Choroid plexus epithelial cell (primary cell): ENCODE measurements at places on chromosomes 11 and 22.

GRCh38 chr11:92865352-92865751, 104.1 kb upstream of the MTNR1B start:
- no peak for DNase-seq

DNA sequence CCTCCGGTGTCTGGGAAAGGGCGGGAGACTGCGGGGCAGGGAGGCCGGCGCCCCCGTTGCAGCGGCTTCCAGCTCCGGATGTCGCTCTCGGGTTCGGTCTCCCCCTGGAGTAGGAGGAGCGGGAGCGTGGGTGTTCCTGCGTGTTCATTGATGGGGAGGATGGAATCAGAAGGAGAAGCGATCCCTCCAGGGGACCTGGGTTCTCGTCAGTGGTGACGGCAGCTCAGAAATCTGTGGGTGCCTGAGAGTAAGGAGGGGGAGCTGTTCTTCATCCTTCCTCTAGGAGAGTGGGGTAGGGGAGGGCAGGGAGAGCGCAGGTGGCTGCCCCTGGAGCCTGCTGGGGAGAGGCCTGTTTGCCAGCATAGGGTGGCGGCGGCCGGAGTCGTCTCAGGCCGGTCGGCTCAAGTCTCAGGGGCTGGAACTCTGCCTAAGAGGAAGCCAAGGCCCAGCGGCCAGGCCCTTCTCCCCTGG, 1.1 kb downstream of the UBASH3B start:
- no peak for DNase-seq

GRCh38 chr11:128451652-128452470, 135.5 kb downstream of the ETS1 start:
- DNase-seq, result peak; percentile 87

DNA sequence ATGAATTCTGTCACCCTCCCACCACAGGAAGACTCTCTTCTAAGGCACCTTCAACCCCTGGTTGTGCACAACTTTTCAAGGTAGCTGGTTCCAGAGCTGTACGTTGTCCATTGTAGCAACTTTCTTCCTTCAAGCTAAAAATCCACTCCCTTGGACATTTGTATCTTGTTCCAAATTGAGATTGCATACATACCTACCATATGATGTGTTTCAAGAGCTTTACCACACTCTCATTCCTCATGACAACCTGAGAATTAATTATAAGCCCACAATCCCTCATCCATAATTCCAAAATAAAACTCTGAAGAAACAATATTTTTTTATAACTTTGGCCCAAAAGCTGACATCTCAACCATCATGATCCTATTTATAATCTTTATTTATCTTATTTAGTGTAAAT, 3.0 kb downstream of the OR52W1 start:
- no peak for DNase-seq

GRCh38 chr11:36509201-36509639, 852 bp downstream of the TRAF6 start:
- peak; percentile 61 for DNase-seq

DNA sequence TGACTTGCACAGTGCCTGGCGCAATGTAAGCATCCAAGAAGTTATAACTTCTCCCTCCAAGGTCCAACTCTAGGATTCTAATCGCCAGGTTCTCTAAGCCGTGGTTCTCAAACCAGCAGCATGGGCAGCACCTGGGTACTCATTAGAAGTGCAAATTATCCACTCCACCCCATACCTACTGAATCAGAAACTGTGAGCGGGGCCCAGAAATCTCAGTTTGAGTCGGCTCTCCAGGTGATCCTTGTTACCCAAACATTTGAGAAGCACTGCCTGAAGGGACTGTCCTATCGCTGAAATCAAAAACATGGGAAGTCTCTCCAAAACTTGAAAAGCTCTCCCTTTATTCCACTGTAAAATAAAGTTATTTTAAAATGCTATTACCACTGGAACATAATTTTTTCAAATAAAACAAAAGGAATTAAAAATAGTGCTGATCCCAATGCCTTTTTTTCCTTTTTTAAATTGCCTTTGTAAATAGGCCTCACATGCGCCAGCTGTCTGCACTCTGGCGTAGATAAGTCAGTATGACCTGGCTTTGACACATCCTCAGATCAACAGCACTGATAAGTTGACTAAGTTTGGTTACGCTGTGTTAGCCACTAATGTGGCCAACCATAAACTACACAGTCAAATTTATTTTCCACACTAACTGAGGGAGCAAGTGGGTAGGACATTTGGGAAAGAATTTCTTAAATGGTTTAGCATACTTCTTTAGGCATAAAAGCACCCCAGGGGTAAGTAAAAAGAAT, 8.4 kb upstream of the CTR9 start:
- DNase-seq, result peak; percentile 45

DNA sequence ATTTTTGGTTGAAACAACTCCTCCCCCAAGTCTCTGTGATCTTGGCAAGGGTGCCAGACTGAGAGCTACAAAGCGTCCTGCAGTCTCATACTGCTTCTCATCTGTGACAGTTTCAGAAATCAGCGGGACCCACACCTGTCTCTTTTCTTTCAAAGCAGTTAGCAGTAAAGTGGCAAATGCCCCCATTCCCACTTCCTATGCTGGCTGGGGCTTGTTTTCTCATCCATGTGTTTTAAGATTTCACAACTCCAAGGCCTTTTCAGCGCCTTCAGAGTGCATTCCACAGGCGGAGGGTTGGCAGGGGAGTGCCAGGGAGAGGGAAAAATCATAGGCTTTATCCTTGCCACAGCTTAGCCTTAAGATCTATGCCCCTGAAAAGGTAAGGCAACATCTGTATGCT, 493.5 kb downstream of the OPCML start:
- DNase-seq, result no peak

DNA sequence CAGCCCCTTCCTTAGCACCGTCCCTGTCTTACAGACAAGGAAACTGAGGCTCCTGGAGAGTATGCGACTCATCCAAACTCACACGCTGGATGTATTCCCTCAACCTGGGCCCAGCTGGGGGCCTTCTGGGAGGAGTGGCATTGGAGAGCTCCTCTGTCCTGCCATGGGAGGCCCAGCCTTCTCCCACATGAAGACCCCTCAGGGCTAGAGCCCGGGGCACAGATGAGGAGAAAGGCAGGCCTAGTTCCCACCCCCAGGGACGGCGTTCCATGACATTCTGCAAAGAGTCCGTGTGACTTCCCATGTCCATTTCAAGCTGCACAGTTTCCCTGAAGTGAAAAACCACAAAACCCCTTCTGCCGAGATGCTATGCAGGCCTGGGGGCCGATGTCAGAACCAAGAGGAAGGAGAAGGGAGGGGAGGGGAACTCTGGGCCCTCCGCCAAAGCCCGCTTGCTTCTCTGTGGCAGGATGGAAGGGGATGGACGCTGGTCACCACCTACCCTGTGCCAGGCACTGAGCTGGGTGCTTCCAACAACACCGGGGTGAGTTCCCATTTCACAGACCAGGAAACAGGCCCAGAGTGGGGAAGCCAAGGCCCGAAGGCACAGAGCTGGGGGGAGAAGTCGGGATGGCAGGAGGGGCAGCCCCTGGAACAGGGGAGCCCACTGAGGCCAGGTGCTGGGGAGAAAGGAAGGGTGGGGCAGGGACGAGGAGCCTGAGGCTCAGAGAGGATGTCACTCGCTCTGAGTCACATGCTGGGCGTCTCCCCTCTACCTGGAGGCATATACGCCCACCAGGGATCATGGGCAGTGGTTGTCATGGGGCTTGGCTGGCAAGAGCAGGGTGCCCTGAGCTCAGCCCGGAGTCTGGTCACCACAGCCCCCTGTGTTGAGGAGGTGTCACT, 15.7 kb downstream of the RAC2 start:
- peak; percentile 86 for DNase-seq

GRCh38 chr11:113833151-113833550, 42.2 kb downstream of the USP28 start:
- DNase-seq, result no peak

DNA sequence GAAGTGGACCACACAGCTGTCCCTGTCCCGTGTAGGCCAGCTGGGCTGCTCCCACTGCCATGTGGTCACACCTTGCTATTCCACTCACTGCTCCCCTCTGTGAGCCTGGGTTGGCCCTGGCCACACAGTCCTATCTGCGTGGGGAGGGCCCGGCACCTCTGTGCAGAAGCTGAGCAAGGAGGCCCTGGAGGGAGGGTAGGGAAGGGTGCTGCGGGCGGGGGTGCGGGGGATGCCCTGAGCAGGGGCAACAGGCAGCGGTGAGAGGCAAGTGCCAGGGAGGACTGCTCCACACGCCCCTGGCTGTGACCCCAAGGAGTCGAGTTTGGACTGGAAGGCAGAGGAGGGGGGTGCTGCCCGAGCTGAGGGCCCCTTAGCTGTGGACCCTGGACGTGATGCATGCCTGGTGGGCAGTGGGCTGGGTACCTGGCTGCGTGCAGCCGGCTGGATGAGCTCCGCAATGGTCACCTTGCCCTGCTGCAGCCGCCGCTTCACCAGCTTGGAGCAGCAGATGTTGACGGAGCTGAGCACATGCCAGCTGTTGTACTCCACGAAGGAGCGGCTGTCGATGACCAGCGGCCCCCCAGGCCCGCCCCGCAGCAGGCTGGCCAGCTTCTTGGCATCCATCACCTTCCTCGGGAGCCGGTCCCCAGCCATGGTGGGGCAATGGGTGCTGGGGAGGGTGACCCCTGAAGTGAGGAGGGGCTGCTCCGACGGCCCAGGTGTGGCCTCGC, 6.7 kb downstream of the DUSP8 start:
- DNase-seq, result no peak

GRCh38 chr11:65899356-65900124, 648 bp downstream of the FOSL1 start:
- DNase-seq, result peak; percentile 62

DNA sequence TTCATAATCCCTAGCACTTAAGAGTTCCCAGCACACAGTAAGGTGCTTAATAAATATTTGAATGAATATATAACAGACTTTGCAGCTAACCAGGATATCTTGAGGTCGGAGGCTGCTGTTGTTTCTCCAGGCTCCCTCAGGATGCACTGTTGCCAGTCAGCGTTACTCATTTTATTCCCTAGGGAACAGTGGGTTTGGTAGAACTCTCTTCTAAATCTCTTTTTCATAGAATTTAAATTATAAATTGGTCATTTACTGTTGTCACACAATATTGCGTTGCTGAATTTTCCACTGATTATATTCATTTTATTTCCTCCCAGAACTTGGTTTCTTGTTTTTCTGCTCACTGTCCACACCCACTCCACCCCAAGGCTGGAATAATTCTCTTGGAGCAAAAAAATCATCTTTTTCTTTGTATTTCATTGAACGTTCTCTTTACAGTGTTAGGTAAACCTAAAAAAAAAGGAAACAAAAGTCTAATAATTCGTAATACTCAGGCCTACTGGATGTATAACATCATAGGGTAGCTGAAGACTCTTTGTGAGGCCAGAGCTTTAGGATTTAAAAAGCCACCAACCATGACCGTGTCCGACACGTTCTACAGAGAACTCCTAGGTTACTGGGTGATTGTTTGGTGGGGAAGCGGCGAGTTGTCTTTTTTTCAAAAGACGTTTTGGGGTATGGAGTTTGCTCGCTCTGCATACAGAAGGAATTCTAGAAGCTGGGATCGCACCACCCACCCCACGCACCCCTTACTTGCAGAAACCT, 766 bp upstream of the CAPRIN1 start:
- DNase-seq, result peak; percentile 55

DNA sequence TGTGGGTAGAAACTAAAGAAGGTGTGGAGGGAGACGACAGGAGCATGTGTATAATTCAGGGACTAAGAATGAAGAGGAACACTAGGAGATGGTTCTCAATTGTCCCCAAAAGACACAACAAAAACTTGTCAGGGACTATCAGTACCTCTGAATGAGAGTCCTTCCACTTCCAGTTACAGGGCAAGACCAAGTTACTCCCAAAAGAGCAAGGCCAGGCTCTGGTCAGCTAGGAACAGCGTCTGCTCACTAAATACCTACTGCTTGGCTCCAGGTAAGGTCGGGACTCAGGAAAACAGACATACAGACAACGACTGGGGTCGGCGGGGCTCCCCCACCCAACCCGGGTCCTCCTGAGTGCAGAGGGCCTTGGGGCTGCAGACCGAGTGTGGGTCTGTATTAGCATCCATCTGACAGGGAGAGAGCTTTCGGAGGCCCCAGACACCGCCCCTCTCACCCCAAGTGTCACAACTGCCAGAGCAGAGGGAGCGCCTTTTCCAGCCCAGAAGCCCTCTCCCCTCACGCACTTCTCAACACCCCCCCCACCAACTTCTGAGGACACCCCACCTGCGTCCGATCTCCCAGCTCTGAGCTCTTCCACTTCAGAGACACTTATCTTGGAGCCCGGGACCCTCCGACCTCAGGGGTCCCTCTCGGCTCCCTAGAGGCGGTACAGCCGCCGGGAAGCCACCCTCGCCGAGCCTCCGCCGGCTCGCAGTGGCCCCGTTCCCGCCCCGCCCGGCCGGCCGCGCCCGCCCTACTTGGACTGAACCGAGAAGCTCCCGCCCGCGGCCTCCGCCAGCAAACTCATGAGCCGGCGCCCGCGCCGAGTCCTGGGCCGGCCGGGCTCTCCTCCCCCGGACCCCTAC, 522 bp downstream of the RHOG start:
- no peak for DNase-seq

DNA sequence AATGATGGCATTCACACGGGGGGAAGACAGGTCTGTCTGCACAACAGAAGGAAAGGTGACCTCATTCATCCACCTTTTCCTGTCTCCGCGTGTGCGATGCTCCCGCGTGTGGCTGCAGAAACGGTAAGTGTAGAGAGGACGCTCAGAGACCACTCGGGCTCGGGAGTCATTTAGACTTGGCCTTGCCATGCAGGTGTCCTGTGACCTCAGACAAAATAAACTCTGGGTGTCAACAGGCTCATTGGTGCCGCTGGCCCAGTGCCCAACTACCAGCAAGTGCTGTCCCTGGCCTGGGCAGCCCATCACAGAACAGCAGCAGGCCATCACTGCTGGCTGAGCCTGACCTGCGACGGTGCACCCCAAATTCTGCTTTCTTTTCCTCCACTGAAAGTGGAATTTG, 48.1 kb upstream of the ARFGAP3 start:
- no peak for DNase-seq

- DNase-seq, result no peak
Measured at GRCh38 chr22:43118953-43119458, 8.5 kb downstream of the BIK start.

- DNase-seq, result peak; percentile 15
Measured at GRCh38 chr22:31753005-31753633, 700 bp upstream of the DEPDC5 start.

DNA sequence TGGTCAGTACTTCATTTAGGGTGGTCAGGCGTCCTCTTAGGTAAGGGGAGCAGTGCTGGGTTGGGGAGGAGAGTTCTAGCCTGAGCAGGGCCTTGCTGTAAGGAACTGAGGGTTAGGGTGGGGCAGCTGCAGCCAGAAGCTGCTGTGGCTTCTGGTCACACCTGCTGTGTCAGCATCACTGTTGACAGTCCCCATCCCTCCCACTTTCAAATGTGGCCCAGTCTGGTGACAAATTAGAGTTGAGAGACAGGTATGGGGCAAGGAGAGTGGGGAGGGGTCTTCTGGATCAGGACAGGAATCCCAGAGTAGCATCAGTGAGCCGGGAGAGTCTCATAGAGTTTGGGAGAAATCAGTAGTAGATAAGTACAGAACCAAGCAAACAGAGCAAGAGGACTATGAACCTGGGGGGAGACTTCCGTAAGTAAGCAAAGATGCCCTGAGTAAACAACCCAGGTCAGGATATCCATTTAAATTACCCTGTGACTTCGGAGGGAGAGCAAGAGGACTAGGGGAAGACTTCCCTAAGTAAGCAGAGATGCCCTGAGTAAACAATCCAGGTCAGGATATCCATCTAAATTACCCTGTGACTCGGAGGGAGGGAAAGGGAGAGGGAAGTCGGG, 53.7 kb downstream of the PPP6R2 start:
- no peak for DNase-seq

- DNase-seq, result peak; percentile 64
Measured at GRCh38 chr11:1827095-1827813, 7.5 kb upstream of the SYT8 start.

GRCh38 chr11:118763041-118763440, 27.9 kb downstream of the DDX6 start:
- no peak for DNase-seq

- no peak for DNase-seq
Measured at GRCh38 chr11:6633422-6634408, 14.5 kb upstream of the TPP1 start.
